ENCODE measurements at places on chromosomes 7 and 10.

GRCh38 chr10:21030091-21030490 lies 133.0 kb upstream of the NEBL start:
- no peak for DNase-seq

DNA sequence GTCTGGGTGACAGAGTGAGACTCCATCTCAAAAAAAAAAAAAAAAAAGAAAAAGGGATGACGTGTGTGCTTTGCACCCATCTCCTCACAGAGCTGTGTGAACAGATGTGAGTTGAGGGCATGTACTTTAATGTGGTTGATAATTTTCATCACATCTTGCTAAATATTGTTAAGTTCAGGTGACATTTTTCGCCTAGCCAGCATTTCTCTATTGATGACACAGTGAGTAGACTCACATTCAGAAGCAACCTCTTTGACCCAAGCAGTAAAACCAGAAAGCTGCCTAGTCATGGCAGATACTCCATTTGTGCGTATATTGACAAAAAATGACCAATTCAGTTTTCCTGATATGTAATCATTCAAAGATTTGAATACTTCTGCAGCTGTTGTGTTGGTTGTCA lies 126.0 kb downstream of the ATRNL1 start:
- no peak for DNase-seq

- no peak for DNase-seq
Observed at GRCh38 chr10:2144584-2144983, 407.3 kb upstream of the ADARB2 start.

- no peak for DNase-seq
Observed at GRCh38 chr7:21642422-21642821, 99.6 kb downstream of the DNAH11 start.

GRCh38 chr10:116278846-116279245 lies 5.8 kb upstream of the GFRA1 start:
- DNase-seq: no peak

GRCh38 chr7:150852371-150852905 lies at the start of gene AOC1:
Gene AOC1 (plus strand): TSS chr7:150852517. CDS start chr7:150856471, 3,954 bp downstream.
- DNase-seq: no peak

Data from stimulated activated CD4-positive, alpha-beta T cell treated with anti-CD3 and anti-CD28 coated beads, Interleukin-12 subunit alpha, Interleukin-12 subunit beta, amount 100 ng/mL, for 24 hours (primary cell).